ENCODE measurements at places on chromosomes 1 and 21.

GRCh38 chr21:37101384-37101783 lies 28.3 kb downstream of the TTC3 start:
- DNase-seq: no peak

DNA sequence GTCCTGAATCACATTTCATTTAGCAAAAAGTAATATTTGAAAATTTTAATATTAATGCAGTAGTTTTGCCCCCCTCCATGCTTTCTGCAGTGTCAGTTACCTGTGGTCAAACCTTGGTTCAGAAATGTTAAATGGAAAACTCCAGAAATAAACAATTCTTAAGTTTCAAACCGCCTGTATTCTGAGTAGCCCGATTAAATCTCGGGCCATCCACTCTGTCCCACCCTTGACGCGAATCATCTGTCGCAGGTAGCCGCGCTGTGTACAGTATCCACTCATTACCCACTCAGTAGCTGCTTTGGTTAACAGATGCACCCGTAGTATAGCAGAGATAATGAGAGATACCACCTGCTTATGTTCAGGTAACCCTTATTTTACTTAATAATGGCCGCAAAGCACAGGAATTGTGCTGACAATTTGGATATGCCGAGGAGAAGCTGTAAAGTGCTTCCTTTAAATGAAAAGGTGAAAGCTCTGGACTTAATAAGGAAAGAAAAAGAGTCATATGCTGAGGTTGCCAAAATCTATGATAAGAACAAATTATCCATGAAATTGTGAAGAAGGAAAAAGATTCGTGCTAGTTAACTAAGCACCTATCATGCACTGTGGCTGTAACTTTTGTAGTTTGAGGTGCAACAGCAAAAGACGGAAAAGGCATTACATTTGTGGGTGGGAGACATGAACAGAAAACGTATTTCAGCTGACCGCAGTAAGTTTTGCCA lies 889 bp upstream of the SCYL3 start:
- DNase-seq: no peak

GRCh38 chr1:78224861-78225552 lies 179.2 kb downstream of the GIPC2 start:
- no peak for DNase-seq

DNA sequence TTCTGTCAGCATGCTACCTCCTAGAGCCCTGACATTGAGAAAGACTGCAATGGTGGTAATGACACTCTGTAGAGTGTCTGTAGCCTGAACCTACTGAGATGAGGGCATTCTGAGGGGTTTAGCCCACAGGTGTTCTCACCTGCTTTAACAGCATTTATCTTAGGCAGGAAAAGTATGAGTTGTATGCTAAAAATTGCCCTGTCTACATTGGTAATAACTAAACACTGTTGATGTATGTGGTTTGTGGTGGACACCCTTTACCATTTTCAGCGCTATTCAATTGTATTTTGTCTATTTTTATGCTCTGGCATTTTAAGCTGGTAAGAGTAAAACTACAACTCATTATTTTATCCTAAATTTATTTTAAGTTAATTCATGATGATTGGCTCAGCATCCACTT lies 10.0 kb downstream of the PYHIN1 start:
- no peak for DNase-seq

- no peak for DNase-seq
Measured at GRCh38 chr1:36520056-36520455, 37.3 kb upstream of the CSF3R start.

DNA sequence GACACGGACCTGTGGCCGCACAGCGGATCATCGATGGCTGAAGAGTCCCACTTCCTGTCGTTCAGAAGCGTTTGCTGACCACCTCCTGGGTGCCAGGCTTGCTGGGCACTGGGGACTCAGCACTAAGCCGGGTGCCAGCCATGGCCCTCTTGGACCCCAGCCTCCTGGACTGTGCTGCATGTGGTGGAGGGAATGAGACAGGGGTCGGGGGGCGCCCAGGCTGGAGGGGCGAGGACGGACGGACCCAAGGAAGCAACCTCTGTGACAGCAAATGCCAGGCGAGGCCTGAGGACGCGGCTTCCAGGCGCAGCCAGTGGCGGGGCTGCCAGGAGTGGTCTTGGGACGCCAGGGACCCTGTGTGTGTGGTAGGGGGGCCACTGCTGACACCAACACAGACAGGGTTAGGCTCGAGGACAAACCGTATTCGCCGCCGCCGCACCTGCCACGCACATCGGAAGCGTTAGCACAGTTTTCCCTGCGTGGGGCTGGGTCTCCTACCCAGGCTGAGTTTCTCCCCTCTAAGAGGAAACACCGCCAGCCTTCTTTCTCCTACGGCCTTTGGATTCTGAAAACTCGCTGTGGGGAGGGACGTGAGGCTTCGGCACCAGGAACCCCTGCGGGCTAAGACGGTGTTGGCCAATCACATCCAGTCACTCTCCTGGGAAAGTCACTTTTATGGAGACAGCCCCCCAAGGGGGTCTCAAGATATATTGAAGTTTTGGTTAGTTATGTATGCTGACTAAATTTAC lies 3.1 kb upstream of the MXRA8 start:
- no peak for DNase-seq

DNA sequence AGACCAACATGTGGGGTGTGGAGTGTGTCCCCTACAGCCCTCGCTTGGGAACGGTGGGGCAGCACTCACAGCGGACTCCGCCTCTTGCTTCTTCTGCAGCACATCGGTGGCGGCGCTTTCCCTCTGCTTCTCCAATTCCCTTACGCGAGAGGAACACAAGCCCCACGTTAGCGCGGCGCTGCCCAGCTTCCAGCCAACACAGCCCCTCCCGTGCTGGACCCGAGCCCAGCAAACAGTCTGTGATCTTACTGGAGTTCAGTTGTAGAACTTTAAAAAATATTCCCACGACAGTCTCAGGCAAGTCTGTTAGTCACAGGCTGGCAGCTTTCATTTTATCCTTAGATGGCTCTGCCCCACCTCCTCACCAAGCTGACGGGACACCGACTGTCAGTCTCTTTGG lies 13.6 kb downstream of the THAP3 start:
- no peak for DNase-seq

GRCh38 chr1:177794376-177794991 lies 175.4 kb downstream of the SEC16B start:
- DNase-seq: no peak

DNA sequence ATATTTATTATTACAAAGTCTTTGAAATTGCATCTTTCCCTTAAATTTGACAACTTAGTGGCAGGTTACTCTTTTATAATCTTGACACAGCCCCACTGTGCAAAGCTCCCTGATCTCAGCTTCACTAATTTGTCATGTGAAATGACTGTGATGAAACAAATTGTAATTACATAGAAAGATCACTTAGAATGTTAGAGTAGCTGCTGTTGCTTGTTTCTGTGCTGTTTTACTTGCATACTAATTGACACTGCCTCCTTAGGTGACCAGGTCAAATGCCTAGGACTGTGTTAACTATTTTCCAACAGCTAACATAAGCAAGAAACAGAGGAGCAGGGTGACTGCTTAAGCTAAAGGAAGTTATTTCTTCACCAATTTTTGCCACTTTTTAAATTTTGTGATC lies 211.3 kb downstream of the ZNF326 start:
- no peak for DNase-seq

GRCh38 chr1:85892366-85892765 lies 184.1 kb upstream of the ZNHIT6 start:
- no peak for DNase-seq

GRCh38 chr1:4601941-4602340 lies 52.5 kb upstream of the AJAP1 start:
- no peak for DNase-seq

DNA sequence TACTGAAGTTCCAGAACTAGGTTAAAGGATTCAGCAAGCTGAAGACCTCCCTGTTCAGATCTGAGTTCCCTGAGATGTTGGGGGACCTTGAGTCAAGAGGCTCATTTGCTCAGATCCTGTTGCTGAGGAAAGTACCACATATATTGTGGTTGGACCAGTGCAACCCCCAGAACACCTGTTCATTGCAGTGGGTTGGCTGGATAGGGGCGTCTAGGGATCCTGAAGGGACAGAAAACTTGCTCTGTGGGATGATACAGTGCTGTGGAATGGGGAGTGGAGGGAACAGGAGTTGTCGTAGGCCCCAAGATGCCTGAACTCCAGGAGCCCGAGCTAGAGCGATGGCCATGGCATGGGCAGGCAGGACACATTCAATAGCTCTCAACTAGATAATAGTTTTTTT lies 24.6 kb upstream of the MAPKAPK2 start:
- DNase-seq: no peak

- no peak for DNase-seq
Measured at GRCh38 chr1:30005972-30006619, 717.3 kb downstream of the MATN1 start.

- DNase-seq: no peak
Measured at GRCh38 chr1:23389837-23390321, 20.2 kb upstream of the ZNF436 start.

DNA sequence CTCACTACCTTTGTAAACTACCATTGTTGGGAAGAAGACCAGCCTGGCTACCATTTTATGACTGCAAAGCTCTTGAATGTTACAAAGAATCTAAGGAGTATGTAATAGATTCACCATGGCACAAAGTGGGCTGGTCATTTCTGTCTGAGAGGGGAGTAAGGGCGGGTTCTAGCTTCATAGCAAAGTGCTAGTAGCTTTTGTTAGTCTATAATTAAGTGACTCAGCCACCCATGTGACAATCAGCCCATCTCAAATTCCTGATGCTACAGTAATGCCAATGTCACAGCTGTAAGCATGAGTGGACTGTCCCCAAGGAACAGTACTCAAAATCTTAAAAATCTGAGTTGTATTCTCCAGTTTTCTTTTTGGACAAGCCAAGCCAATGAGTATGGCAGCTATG lies 15.4 kb upstream of the OTUD3 start:
- no peak for DNase-seq

DNA sequence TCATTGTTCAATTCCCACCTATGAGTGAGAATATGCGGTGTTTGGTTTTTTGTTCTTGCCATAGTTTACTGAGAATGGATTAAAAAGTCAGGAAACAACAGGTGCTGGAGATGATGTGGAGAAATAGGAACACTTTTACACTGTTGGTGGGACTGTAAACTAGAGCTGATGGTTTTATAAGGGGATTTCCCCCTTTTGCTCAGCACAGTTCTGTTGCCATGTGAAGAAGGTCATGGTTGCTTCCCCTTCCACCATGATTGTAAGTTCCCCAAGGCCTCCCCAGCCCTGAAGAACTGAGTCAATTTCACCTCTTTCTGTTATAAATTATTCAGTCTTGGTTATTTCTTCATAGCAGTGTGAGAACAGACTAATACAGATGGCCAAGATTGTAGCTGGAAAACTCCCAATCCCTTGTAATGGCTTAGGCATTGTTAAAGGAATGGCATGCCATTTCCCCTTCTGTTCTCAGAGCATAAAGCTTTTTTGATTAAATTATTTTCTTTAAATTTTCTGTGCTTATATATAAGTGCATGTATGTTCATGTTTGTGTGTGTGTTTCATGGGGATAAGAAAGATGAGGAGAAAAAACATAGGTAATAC lies 144.8 kb downstream of the BACH1 start:
- DNase-seq: no peak

Measured in skin of body (tissue), 3 donors.